PC-3 (cell line): ENCODE measurements at places on chromosomes 11 and 22. TPM values are rescaled to one million over a fixed set of nuclear protein-coding genes. Genes with fewer than 3 reads are reported as not detected.

- H3K27ac ChIP-seq: no peak overlapping the region
- no peak overlapping the region for H3K4me3 ChIP-seq
- H3K27me3 ChIP-seq: no peaks in the 10 kb centered on the region
- no peaks in the 10 kb centered on the region for H3K36me3 ChIP-seq
Observed at GRCh38 chr11:28146123-28146751, 38.0 kb downstream of the METTL15 start.

DNA sequence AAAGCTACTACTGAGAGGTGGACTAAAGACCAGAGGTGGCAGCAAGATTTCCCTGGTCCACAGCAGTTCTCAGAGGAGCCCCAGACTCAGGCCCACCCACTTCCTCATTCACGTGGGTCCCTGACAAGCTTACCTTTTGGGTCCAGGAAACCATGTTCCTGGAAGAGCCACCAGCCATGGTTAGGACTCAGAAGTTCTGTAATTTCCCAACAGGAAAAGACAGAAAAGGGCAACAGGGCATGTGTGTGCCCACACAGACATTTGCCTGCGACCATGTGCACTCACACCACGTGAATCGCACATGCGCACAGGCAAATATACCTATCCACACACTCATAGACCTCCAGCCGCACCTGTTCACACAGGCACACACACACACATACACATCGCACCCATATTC, 42.9 kb downstream of the LRRC32 start:
- peaks cover 4% of the 10 kb centered on the region; the same call in 1 of the 2 replicates for H3K4me1 ChIP-seq
- H3K27ac ChIP-seq: no peak overlapping the region
- no peak overlapping the region for H3K4me3 ChIP-seq
- H3K27me3 ChIP-seq: no peaks in the 10 kb centered on the region

DNA sequence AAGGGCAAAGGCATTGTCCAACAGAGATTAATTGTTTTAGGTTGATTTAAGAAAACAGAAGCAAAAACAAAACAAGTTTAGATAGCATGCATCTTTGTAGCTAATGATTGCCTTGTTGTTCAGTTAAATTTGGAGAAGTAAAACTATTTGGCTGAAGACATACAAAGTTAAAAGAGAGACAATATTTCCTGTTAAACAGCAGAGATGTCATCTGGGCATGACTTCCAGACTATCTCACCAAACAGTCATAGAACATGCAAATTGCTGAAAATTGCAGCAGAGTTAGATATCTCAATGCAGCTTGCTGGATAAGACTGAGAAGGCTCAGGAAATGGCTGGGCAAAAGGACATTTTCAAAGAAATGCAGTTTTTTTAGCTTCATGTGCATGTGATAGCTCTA, 57.5 kb upstream of the PDGFD start:
- H3K27ac ChIP-seq: no peak overlapping the region
- no peaks in the 10 kb centered on the region for H3K36me3 ChIP-seq
- H3K4me3 ChIP-seq: no peak overlapping the region
- H3K4me1 ChIP-seq: no peaks in the 10 kb centered on the region
- H3K27me3 ChIP-seq: peaks cover 3% of the 10 kb centered on the region

TPBGL gene
- total RNA-seq: not detected in 2 replicates

OR5A1 gene
- total RNA-seq: not detected in 2 replicates
